ENCODE measurements at places on chromosomes 7 and 10.

GRCh38 chr10:84177541-84178141 lies 4.0 kb downstream of the GPR15LG start:
- no peak for DNase-seq

GRCh38 chr10:43982250-43982649 lies 333.6 kb upstream of the ZNF32 start:
- no peak for DNase-seq

DNA sequence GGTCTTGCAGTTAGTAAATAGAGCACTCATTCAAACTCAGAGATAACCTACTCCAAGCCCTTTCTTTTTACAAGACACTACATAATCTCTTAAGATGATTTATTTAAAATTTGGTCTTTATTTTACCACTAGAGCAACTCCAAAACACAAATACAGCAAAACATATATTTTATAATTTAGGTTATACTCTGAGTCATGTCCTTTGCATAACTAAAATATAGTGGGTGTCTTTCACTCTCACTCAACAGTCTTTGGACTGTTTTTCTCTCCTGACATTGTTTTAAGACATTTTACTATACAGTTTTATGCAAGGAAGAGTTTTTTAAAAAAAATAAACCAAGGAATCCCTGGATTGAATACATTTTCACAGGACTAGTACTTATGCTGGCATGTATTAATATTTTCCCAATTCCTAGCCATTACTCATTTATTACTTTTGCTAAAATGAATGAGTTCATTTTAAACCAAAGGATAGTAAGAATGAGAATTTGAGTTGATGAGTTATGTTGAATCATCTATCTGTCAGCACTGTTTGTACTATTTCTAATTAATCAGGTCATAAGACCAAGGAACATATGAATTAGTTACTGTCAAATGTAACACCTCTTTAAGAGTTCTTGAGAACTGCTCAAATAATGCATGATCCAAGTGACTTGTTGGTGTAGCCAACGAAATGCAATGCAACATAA lies 303.1 kb upstream of the FZD1 start:
- DNase-seq: no peak

DNA sequence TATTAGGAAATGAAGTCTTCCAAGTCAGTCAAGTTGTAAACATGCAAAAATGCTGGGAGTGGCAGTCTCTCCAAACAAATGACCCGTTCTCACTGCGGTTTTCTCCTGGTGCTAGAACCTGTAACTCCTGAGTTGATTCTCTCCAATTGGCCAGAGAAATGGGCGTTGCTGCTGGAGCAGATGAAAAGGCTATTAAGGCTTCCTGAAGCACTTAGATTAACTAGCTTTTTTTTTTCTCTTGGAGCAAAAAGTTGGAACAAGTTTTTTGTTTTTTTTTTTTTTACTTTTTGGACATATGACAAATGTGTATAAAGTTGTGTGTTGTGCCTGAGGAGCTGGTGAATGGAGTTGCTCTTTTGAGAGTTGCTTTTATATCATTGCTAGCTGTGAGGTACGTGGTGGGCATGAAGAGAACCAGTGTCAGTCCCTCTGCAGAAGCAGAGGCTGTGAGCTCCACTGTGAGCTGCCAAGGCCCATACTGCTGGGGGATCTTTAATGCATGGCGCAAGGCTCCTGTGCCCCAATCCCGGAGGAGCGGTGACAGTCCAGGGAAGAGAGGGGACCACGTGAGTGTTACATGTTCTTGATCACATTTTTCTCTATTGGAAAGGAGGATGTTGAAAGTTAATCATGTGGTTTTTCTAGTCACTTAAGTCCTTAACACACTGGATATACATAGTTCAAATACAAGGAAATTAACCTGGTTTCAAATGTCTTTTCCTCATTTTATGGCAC lies 393.6 kb upstream of the GALNT17 start:
- DNase-seq: no peak

GRCh38 chr10:101629837-101630632 lies 41.9 kb downstream of the DPCD start:
- peak; percentile 33 for DNase-seq

GRCh38 chr10:58356756-58357155 lies 21.9 kb downstream of the UBE2D1 start:
- peak; percentile 8 for DNase-seq

DNA sequence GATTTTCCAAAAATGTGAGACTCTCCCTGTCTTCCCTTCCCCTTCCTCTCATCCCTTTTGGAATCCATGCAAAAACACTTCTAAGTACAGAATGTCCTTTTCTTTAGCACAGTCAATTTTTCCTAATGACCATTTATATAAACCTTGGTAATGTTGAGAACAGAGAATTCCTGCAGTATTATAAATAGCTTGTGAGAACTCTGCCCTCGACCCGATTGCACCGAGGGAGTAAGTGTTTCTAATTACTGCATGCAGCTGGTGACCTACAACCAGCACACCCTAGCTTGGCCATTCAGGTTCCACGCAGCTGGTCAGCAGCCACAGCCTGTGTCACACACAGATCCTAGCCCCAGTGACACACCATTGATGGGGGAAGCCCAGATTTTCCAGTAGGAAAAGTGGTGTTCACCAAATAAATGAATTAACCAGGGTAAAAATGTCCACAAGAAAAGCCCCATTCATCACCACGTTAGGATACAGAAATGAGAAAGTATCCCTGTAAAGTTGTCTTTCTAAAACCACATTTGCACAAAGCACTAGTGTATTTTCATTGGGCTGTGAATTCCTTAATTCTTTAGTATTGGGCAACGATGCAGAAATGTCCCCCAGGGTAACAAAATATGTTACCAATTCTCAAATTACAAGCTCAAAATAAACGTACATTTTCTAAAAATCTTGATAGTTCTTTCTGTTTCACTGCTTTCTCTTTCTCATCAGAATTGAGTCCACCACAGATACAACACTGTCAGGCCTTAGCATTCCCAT lies 499.0 kb upstream of the KLF6 start:
- DNase-seq: no peak

DNA sequence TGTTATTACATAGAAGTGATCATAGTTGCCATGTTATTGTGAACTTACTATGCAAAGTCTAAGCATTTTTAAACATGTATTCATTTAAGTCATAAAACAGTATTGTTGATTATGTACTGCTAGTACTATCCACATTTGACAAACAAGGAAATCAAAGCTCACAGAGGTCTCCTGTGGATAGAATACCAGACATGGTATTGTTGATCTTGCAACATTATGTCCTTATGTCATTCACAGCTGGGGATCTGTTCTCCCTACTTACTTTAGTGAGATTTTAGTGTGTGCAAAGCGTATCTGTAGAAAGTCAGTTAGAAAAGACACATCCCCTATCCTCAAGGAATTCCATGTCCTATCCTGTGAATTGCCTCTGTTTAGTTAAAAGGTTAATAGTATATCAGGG lies 106.1 kb downstream of the SND1 start:
- no peak for DNase-seq

GRCh38 chr10:62464308-62464707 lies 90.1 kb downstream of the ZNF365 start:
- no peak for DNase-seq

DNA sequence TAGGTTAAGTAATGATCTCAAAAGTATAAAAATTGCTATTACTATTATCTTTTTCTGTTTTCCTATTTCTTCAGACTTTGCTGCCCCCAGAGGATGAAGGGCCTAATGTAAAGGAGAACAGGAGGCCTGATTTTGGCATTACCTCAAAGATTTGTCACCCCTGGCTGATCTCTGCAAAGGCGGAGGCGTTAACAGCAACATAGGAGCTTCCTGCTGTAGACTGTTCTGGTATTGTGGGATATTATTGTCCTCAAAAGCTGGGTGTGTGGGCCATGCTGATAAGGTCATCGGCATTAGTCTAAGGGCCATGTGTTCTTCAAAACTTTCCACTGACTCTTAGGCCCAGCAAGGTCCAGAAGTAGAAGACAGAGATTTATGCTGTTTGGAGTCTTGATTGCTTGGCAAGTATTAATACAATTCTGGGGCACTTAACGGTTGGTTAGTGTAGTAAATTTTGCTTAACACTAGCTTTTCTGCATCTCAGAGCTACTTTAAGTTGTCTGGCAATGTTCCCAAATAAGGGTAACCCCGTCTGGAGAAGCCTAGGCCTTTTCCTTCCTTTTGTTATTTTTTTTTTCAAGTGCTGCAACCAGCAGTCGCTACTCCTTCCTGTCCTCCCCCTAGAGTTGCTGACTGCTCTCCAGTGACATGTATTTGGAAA lies 14.0 kb upstream of the ENTPD1 start:
- no peak for DNase-seq

- DNase-seq: peak; percentile 65
Observed at GRCh38 chr7:120856621-120857352, 1.2 kb downstream of the TSPAN12 start.

GRCh38 chr7:159211540-159212182 lies 67.0 kb upstream of the VIPR2 start:
- DNase-seq: no peak

DNA sequence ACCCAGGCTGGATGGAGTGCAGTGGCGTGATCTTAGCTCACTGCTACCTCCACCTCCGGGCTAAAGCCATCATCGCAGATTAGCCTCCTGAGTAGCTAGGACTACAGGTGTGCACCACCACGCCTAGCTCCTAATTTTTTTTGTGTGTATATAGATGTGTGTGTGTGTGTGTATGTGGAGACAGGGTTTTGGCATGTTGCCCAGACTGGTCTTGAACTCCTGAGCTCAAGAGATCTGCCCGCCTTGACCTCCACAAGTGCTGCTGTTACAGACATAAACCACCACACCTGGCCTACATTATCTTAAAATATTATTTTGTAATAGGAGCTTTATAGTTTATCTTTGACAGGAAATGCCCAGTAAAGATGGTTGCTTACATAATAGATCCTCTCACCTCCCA lies 25.0 kb downstream of the FOXP2 start:
- DNase-seq: peak; percentile 7

DNA sequence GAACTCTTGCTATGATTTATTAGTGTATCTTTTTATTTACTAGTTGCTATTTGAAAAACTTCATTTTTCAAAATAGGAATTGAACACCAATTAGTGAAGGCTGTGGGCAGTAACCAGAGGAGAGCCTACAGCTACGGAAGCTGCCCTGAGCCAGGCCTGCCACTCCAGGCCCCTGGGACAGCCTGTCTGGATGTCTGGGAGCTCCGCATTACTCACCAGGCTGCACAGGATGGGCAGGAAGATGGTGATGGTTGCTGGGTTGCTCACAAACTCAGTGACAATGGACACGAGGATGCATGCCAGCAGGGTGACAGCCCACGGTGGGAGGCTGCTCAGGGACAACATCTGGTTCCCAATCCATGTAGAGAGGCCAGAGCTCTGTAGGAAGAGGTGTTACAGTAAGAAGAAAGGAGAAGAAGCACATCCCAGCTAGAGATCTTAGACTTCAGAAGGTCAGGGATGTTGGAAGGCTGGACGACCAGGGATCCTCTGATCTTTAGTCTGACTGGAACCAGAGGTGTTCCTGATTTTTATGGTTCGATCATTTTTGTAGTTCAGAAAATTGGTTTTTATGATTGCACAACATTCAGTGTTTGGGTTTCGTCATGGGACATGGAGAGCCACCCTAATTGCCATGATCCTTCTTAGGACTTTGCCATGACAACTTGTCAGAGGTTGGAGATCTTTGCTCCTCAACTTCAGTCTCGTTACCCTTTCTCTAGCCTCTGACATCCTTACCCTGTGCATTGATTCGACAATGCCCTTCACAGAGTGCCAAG lies 23.2 kb downstream of the STMP1 start:
- DNase-seq: no peak

DNA sequence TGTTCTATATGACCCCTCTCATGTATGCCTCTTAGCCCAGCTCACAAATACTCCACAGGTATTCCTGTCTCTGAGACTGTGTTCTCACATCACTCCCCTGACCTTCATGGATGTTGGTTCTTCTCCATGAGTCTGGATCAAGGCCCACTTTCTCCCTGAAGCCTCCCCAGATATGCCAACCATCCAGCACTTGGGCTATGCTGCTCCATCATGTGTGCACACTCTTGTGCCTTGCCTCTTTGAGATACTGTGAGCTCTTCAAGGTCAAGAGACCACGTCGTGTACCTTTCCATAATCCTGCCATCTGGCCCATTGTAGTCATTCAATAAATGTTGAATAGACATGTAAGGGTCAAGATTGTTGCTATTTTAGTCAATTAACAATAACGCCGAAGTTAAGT lies 30.1 kb upstream of the TM9SF3 start:
- DNase-seq: no peak

- DNase-seq: no peak
Observed at GRCh38 chr10:119778776-119779445, 53.1 kb downstream of the INPP5F start.

- no peak for DNase-seq
Observed at GRCh38 chr7:140989068-140989467, 25.7 kb downstream of the MRPS33 start.

DNA sequence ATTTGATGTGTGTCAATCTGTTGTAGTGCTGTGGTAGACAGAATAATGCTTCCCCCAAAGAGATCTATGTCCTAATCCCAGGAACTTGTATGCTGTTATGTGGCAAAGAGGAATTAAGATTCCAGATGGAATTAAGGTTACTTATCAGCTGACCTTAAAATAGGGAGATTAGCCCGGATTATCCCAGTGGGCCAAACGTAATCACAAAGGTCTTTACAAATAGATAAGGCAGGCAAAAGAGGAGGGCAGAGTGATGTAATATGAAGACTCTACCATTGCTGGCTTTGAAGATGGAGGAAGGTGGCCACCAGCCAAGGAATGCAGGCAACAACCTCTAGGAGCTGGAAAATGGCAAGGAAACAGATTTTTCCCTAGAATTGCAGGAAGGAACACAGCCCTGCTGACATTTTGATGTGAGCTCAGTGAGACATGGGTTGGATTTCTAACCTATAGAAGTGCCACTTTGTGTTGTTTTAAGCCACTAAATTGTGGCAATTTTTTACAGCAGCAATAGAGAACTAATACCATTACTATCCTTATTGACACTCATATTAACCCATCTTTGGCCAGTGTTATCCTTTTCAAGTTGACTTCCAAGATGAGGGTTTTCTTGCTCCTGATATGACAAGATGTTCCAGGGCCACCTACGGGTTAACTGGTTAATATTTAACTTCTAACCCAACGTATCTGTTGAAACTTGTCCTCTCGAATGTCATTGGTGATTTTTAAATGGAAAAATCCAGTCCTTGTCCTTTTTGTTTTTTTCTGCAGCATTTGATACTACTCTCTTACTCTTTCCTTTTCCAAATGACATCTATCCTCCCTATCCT lies 29.3 kb downstream of the CYCS start:
- DNase-seq: peak; percentile 90

- no peak for DNase-seq
Observed at GRCh38 chr7:81367326-81367931, 402.4 kb downstream of the HGF start.

DNA sequence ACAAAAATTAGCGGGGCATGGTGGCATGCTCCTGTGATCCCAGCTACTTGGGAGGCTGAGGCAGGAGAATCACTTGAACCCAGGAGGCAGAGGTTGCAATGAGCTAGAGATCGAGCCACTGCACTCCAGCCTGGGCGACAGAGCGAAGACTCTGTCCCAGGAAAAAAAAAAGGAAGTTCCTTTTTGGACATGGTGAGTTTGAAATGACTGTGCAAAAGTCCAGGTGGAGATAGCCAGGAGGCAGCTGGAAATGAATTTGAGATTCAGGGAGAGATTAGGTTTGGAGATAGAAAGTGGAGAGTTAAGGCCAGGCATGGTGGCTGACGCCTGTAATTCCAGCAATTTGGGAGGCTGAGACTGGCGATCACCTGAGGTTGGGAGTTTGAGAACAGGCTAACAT lies 139.1 kb downstream of the MARCHF5 start:
- no peak for DNase-seq

- DNase-seq: no peak
Observed at GRCh38 chr7:96196676-96197075, 125.2 kb downstream of the SLC25A13 start.

Measured in NCI-H82 (cell line).